ENCODE measurements at places on chromosomes 1 and 21.

DNA sequence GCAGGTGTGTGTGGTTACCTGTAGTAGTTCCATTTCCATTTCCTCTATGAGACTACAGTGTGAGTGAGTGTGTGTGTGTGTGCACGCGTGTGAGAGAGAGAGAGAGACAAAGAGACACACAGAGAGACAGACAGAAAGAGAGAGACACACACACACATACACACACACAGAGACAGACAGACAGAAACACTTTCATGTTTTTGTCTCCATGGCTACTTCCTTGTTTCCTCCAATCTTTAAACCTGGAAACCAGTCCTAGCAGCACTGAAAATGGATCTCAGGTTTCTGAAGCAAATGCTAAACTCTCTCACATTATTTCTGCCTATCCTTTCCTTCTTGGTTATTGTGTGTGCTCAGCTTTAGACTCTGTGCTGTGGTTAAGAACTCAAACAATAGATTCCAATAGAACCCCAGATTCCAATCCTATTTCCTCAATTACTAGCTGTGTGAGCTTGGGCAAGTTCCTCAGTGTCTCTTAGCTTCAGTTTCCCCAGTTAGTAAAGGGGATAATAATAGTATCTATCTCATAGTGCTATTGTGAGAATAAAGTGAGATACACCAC, 22.4 kb upstream of the ABCD3 start:
- DNase-seq, result no peak

GRCh38 chr1:32255072-32256071, 4.3 kb downstream of the LCK start:
- DNase-seq, result no peak

DNA sequence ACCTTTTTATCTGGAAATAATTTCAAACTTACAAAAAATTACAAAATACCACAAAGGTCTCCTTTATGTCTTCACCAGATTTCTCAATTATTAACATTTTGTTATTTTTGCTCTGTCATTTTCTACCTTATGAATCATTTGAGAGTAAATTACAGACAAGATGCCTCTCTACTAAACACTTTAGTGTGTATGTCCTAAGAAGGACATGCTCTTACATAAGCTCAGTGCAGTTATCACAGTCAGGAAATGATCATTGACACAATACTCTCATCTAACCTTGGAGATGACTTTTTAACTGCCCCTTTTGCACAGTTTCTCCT, 378.9 kb upstream of the RUNX1 start:
- DNase-seq, result no peak

DNA sequence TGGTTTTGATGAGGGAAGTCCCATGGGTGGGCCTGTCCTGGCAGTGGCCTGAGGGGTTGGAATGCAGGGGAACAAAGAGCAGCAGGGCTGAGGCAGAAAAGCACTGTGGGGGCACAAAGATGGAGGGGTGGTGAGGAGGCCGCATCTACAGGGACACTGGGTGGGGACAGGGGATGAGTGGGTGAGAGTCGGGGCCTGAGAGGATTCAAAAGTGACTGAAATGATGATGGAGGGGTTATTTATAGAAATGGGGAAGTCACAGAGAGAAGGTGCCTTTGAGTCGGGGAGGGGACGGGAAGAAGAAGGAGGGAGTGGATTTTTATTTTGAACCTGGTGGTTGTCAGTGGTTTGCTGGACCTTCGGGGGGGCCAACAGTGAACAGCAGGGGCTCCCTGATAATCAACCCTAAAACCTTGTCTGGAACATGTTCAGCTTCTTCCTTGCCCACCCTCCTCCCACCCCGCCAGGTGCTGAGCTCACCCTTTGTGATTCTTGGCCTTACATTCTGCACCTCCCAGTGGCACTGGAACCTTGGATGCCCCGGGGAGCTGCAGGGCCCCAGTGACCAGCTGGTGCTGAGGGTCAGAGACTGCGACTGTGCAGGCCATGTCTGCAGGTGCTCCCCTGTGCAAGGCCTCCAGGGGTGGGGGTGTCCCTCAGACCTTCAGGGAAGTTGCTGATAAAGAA, 42.9 kb downstream of the IER5 start:
- DNase-seq, result no peak

GRCh38 chr1:213676736-213677135, 311.0 kb upstream of the PROX1 start:
- no peak for DNase-seq

- DNase-seq, result no peak
Observed at GRCh38 chr1:104259481-104259880, 509.8 kb downstream of the AMY1C start.

DNA sequence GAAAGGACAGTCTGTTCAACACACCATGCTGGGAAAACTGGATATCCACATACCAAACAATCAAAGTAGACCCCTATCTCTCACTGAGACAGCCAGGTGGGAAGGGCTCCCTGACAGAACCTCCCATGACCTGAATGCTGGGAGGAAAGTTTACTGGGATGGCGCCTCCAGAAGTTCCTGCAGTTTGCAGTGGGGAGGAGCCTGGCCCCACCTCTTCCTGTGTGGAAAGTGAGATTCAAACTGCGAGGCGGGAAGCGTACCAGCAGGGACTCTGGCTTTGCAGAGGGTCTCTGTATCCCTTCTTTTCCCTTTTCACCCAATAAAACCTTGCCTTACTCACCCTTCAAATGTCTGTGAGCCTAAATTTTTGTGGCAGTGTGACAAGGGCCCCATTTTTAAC, 190.7 kb downstream of the HHIPL2 start:
- DNase-seq, result no peak

DNA sequence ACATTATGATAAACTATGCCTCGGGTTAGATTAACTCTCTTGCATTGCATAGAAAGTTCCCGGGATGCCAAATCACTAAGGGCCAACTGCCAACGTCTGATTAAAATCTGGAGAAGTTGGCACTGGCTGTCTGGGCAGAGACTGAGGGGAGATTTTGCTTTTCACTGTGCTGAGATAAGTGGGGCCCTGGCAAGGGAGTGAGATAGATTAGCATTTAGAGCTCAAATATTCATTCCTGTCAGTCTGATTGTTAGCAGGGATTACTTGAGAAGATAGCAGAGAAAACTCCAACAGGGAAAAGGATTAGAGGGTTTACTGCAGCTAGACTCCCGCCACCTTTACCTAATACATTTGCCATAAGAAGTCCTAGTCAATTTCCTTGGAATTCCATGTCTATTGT, 714.1 kb upstream of the CHRM3 start:
- DNase-seq, result no peak

DNA sequence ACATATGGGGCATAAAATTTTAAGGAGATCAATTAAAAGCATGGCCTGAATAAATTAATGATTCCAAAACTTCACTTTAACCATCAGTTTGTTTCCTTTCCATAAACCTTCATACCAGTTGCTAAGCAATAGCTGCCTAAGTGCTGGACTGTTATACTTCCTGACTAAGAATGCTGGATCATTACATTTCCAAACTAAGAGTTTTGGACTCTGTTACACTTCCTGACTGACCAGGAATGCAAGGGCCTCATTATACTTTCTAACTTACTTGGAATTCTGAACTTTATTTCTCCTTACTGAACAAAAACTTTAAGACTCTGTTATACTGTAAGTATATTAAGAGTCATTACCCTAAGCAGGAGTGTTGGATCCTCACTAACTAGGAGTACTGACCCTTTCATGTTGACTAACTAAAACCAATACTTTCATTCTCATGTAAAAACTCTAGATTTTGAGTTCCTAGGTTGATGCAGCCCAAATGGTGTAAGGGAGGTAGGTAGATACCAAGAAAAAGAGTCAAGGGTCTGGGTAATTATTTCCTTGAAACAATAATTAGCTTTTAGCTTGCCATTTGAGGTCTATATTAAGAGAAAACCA, 118.2 kb downstream of the FAF1 start:
- DNase-seq, result no peak

GRCh38 chr21:41321211-41321907, 4.8 kb downstream of the FAM3B start:
- DNase-seq, result no peak

GRCh38 chr1:110340207-110340468, 961 bp downstream of the RBM15 start:
- DNase-seq, result no peak

- DNase-seq, result no peak
Observed at GRCh38 chr1:227759341-227760300, 24.4 kb downstream of the SNAP47 start.

DNA sequence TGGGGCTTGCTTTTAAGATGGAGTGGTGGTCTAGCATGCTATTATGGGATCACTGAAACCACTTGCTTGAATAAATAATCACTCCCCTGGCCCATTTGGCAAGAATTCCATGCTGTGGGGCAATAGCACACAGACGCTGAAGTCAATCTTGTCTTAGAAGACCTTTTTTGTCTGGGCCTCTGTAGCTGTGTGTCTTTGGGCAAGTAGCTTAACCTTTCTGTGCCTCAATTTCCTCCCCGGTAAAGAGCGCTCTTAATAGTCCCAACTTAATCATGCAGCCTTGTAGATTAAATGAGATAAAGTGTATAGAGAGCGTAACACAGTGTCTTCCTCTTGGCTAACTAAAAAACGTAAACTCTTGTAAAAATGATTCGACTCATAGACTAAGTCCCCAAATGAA, 125.4 kb upstream of the IGSF21 start:
- DNase-seq, result no peak

GRCh38 chr1:95068956-95069709, 3.6 kb downstream of the ALG14 start:
- DNase-seq, result no peak

DNA sequence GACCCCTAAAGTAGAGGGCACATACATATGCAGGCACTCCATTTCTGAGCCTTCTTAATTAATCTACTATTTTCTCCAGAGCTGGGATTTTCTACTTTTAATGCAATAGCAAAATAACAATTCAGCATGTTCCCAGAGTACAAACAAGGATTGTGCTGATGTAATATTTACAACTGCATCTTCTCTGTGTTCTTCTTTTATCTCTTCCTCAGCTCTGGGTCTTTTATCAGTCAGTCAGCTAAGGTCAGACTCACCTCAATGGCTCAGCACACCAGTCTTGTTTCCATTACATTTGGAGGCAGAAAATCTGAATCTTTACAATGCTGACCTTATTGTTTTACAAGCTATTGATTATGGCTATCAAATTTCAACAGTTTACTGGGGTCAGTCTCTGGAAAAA, 323.3 kb upstream of the NR5A2 start:
- DNase-seq, result no peak

DNA sequence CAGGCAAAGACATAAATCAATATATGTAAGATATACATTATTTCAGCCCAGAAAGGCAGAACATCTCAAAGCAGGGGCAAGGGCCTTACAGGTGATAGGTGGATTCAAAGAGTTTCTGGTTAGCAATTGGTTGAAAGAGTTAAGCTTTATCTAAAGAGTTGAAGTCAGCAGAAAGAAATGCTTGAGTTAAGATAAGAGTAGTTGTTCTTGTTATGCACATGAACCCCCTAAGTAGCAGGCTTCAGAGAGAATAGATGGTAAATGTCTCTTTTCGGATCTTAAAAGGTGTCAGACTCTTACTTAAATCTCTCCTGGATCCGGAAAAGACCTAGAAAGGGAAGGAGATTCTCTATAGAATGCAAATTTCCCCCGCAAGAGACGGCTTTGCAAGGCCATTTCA, 8.3 kb upstream of the ZBTB40 start:
- no peak for DNase-seq

DNA sequence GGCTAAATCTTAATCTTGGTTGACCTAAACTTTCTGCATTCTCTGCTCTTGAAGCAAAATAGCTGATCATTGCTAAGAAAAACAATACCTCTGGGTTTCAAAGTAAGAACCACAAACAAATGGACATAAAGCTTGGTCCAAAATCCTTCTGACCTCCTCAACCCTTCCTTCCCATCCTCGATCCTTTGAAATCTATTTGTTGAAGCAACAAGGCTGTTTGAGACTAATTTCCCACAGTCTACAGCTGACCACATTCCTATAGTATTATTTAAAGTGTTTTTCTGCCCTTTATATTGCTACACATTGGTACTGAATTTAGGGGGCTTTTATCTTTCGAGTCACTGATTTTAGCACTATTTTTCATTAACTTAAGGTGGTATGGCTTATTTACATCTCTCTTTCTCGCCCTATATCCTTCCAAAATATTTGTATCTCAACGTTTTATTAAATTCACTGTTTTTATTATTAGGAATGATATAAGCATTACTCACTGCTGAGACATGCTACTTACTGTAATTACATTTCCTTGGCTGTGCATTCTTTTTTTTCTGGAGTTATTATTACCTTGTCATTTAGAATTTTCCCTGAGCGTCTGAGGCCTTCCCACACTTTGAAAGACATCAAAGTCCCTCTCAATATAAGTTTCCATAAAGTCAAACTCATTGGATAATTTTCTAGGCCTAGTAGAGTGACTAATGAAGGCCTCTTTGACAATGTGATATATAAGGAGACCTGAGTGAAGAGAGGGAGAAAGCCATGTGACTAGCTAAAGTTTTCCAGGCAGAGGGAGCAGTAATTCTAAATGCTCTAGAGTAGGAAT, 73.9 kb downstream of the RAB3GAP2 start:
- no peak for DNase-seq

DNA sequence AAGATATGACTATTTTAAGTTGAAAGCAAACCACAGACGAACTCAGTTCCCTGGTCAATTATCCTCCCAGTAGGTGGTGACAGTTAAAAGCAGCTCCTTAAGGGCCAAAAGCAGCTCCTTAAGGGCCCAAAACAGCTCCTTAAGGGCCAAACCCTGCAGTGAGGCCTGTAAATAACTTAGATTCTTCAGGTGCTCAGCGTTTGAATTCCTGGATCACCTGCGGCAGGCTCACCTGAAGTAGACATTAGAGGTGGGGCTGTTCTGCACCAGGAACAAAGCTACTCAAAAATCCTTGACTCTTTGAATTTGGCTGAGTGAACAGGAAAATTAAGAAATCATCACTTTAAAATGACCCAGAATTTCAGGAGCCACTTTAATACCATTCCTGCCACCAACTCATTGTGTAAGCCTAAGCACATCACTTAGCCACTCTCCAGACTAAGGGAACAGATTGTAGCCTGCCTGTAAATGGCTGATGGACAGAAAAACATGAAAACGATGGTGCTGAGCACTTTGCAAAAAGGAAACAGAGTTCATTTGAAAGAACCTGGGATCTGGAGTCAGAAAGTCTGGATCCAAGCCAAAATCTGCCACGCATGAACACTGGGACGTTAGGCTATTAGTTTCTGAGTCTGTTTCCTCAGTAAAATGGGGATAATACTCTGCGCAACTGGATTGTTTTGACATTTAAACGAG, 126.9 kb downstream of the LRIG2 start:
- peak; percentile 25 for DNase-seq

- no peak for DNase-seq
Observed at GRCh38 chr1:76674689-76675210, 192.5 kb upstream of the ST6GALNAC5 start.
